GM23248 (cell line): ENCODE measurements at places on chromosomes 7 and 10. TPM values are rescaled to one million over a fixed set of nuclear protein-coding genes. Genes with fewer than 3 reads are reported as not detected.

DNA sequence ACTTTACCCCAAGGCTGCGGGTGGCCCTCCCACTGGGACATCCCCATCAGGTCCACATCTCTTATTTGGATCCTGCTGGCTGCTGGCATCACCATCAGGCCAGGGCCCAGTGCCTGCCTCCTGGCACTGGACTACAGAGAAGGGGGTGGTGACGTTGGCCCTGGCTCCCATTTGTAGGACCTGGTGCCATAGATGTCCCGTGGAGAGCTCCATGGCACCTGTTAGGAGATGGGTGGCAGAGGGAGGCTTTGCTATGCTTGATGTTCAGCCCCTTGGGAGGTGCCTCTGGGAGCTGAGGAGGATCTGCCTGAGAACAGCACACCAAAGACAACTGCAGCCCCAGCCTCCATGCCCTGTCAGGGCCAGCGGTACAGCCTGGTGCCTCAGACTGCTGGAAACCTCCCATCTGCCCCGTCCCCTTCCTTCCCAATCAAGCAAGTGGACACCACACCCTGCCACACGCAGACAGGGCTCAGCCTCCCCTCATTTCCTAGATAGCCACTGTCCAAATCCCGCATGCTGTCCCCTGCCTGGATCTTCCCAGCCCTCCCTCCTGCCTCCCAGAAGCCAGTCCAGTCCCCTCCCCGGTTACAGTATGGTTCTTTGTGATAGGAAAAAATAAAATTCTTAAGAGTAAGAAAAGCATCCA lies 230.0 kb upstream of the GRB10 start:
- no peak overlapping the region for H3K27ac ChIP-seq
- H3K4me3 ChIP-seq = no peak overlapping the region
- DNase-seq = no peak
- H3K27me3 ChIP-seq = peaks cover 5% of the 10 kb centered on the region; the same call in 1 of the 2 replicates
- H3K4me1 ChIP-seq = peaks cover 12% of the 10 kb centered on the region

- no peaks in the 10 kb centered on the region for H3K36me3 ChIP-seq
- no peak overlapping the region for H3K4me3 ChIP-seq
- H3K4me1 ChIP-seq = no peaks in the 10 kb centered on the region
- H3K27ac ChIP-seq = no peak overlapping the region
Measured at GRCh38 chr10:2476218-2476811, 591.0 kb upstream of the PFKP start.

The GIMAP4 gene
- total RNA-seq = not detected in 2 replicates

DNA sequence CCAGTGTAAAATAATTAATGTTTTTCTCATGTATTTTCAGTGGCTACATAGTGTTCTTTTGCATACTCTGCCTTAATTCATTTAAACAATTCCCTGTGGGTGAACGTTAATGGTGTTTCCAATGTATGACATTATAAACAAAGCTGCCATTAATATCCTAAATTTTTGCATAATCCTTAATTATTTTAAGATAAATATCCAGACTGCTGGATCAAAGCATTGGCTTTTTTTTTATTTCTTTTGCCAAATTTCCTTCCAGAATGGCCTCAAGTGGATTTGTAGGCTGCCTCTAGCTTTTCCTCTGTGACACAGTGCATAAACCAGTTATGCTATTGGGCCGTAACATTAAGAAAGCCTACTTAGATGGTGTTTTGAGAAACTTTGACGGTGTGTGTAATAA lies 29.5 kb downstream of the MCM10 start:
- H3K4me3 ChIP-seq = no peak overlapping the region
- no peaks in the 10 kb centered on the region for H3K27me3 ChIP-seq
- DNase-seq = no peak
- H3K4me1 ChIP-seq = no peaks in the 10 kb centered on the region
- H3K27ac ChIP-seq = no peak overlapping the region

DNA sequence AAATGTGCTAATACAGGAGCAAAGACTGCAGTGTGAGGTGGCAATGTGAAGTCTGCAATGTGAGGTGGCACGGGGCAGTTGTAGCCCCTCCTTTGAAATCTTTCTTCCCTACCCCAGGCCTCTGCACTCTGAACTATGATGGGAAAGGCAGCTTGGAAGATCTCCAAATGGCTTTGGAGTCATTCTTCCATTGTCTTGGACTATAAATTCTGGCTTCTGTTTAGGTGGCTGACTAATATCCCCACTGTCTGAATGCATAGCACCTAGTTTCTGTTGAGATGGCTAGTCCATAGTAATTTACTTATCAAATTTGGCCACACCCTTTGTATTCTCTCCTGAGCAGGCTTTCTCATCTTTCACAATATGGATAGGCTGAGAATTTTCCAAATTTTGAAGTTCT lies 175.0 kb downstream of the CFTR start:
- no peaks in the 10 kb centered on the region for H3K4me1 ChIP-seq
- H3K27ac ChIP-seq = no peak overlapping the region
- no peak for DNase-seq
- no peaks in the 10 kb centered on the region for H3K36me3 ChIP-seq
- no peaks in the 10 kb centered on the region for H3K27me3 ChIP-seq

DNA sequence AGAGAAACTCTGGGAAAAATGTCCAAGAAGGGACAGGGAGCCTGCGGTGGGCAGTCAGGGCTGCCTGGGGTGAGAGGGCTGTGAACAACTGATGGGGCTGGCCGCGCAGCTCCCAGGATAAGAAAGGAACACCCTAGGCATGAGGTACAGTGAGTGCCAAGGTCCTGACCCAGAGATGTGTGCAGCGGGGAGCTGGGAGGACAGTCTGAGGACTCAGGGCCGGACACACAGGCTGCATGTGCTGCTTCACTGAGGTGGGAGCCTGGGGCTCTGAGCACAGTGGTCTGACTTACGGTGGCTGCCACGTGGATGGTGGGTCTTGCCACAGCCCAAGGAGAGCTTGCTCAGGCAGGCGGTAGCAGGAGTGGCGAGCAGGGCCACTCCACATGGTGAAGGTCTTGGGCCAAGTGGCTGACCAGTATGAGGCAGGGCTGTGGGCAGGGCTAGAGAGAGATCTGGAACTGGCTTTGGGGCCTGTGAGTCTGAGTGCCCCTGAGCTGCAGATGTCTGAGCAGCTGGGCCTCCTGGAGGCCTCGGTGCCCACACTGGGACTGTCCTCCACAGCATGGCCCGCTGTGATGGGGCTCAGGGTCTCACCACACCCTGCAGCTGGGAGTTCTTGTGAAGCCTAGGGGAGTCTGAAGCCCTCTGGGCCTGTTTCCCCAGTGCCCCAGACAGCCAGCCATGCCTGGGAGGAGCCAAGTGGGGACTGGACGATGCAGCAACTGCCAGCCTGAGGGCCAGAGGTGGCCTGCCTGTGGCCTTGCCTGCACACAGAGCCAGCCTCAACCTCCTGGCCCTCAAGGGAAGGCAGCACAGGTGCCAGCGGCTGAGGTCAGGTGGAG lies 60.3 kb downstream of the RASGEF1A start:
- no peaks in the 10 kb centered on the region for H3K27me3 ChIP-seq
- peaks cover 6% of the 10 kb centered on the region for H3K4me1 ChIP-seq
- no peak overlapping the region for H3K27ac ChIP-seq
- no peaks in the 10 kb centered on the region for H3K36me3 ChIP-seq
- DNase-seq = no peak

DNA sequence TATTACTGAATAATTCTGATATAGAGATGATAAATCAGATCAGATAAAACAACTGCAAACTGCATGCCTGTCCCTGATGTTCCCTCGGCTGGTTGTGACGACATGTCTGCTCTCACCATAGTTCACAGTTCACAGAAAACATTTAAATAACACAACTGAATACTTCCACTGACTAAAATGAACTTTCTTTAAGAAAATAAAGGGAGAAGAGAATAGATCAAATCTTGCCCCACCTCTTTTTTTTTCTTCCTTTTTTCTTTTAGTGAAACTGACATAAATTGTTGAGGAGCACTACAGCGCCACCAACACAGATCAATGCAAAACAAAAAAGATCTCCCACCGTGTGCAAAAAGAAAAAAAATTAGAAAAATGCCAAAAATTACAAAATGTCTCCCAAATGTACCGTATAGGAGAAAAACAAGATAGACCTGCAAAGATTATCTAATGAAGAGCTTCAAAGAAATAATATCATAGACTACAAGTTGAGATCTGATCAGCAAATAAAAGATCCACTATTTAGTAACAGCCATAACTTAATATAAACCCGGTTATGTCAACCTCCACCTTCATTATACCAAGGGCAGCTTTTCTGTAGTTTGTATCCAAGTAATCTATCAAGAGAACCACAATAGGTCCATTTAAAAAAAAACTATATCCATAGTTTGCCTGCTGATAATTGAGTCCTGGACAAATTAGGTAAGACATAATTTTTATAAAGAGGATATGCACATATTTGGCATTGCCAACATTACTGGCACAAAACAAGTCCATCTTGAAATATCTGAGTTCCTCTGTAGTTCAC lies 30.7 kb upstream of the EPC1 start:
- no peaks in the 10 kb centered on the region for H3K36me3 ChIP-seq
- no peaks in the 10 kb centered on the region for H3K27me3 ChIP-seq
- DNase-seq = peak; percentile 77
- H3K4me1 ChIP-seq = peaks cover 20% of the 10 kb centered on the region; the same call in 1 of the 2 replicates

DNA sequence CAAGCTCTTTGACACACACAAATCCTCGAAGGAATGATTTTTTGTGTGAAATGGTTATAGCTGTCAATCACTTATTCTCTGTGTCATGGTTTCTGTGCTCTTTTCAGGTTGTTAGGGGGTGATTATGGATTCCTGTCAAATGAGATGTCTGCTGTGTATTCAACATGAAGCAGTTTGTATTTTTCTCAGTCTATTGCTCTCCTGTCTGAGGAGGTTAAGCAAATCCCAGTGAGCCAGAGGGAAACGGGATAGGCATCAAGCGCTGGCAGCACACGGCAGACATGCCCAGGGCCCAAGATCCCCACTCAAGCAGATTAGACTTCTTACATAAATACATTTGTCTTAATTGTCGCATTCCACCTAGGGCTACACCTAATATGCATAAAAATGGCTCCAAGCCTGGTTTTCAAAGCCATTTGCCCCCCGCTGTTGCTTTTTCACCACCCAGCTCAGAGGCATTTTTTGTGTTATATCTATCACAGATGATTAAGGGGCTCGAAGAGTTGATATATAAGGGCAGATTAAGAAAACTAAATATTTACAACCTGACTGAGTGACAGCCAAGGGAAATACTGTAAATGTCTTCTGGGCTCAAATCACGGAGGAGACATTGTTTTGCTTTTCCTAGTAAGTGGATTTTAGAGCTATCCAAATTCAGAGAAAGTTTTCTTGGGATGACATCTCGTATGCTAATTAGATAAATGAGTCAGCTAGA lies 192.7 kb upstream of the LRGUK start:
- peaks cover 14% of the 10 kb centered on the region for H3K4me1 ChIP-seq
- no peaks in the 10 kb centered on the region for H3K36me3 ChIP-seq
- H3K27ac ChIP-seq = no peak overlapping the region
- no peaks in the 10 kb centered on the region for H3K27me3 ChIP-seq
- H3K4me3 ChIP-seq = no peak overlapping the region

The COL17A1 gene
- 0.25 TPM in 1 of 2 replicates, not detected in the other for total RNA-seq

GRCh38 chr7:102220229-102220850 lies 66.3 kb upstream of the SH2B2 start:
- no peak overlapping the region for H3K27ac ChIP-seq
- H3K4me3 ChIP-seq = no peak overlapping the region
- no peak for DNase-seq
- H3K36me3 ChIP-seq = no peaks in the 10 kb centered on the region

- DNase-seq = no peak
- peaks cover 30% of the 10 kb centered on the region; the same call in 1 of the 2 replicates for H3K27me3 ChIP-seq
- no peak overlapping the region for H3K4me3 ChIP-seq
Measured at GRCh38 chr7:120864141-120864900, 6.4 kb upstream of the TSPAN12 start.

The PSD gene
- 1.0 and 11.3 TPM in 2 replicates for total RNA-seq

The PHYHIPL gene
- total RNA-seq = not detected in 2 replicates

GRCh38 chr10:58660575-58661255 lies 148.0 kb downstream of the BICC1 start:
- peaks cover 36% of the 10 kb centered on the region for H3K4me1 ChIP-seq
- peak overlapping the region; percentile 61 for H3K4me3 ChIP-seq
- peak overlapping the region; percentile 93 for H3K27ac ChIP-seq

DNA sequence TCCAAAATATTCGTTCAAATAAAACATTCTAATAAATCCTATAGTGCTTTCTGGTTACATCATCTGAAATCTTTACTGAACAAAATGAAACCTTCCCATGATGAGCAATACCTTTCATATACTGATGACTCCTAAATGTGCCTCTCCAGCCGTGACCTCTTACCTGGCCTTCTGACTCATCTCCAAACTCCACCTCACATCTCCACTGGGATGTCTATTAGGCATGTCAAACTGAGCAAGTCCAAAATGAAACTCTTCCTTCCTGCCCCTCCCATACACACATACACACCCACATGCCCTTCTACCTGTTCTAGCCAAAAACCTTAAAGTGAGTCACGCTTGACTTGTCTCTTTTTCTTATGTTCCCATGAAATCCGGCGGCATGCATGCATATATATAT lies 22.9 kb downstream of the GSAP start:
- H3K4me1 ChIP-seq = no peaks in the 10 kb centered on the region
- H3K27ac ChIP-seq = no peak overlapping the region
- peak; percentile 23 for DNase-seq
- H3K36me3 ChIP-seq = no peaks in the 10 kb centered on the region
- H3K4me3 ChIP-seq = no peak overlapping the region

DNA sequence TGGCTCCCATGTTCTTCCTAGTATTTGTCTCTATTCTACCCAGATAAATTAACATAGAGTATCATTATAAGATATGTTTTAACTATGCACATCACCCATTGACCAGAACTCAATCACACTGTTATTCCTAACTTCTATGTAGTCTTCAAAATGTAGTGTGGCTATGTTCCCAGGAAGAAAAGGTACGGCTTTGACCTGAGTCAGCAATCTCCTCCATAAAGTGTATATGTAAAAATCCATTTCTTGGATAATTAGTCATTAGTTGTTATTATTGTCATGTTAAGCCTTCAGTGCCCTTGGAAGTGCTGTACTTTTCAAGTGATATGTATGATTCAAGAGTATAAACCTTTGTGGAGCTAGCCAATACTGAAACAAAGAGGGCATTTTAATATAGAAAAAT lies 444.0 kb upstream of the ZWINT start:
- no peak overlapping the region for H3K27ac ChIP-seq
- no peaks in the 10 kb centered on the region for H3K27me3 ChIP-seq
- H3K4me3 ChIP-seq = no peak overlapping the region
- no peaks in the 10 kb centered on the region for H3K36me3 ChIP-seq

DNA sequence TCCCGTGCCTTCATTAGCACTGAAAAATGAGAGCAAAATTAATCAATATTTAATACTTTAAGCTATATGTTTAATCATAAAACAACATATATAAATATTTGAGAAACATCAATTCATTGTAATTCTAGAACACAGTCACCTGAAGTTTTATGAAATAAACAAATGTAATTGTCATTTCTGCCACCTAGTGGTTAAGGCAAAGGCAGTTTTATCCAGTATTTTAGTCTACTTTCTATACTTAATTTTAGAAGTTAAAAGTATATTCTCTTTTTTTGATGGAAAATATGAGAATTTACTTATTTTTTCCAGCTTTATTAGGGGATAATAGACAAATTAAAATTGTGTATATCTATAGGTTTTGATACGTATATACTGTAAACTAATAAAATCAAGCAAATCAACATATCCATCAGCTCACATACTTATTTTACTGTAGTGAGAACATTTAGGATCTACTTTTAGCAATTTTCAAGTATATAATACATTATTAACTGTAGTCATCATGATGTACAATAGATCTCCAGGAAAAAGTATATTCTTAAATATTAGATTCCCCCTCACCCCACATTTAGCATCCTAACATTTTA lies 16.9 kb downstream of the PCGF6 start:
- peak; percentile 55 for DNase-seq
- H3K36me3 ChIP-seq = peaks cover 21% of the 10 kb centered on the region
- no peak overlapping the region for H3K4me3 ChIP-seq

- no peak overlapping the region for H3K27ac ChIP-seq
- no peak for DNase-seq
- no peaks in the 10 kb centered on the region for H3K4me1 ChIP-seq
- no peak overlapping the region for H3K4me3 ChIP-seq
- no peaks in the 10 kb centered on the region for H3K27me3 ChIP-seq
- no peaks in the 10 kb centered on the region for H3K36me3 ChIP-seq
Measured at GRCh38 chr10:121199081-121199480, 347.9 kb downstream of the WDR11 start.
